ENCODE measurements at places on chromosomes 5 and 9.

DNA sequence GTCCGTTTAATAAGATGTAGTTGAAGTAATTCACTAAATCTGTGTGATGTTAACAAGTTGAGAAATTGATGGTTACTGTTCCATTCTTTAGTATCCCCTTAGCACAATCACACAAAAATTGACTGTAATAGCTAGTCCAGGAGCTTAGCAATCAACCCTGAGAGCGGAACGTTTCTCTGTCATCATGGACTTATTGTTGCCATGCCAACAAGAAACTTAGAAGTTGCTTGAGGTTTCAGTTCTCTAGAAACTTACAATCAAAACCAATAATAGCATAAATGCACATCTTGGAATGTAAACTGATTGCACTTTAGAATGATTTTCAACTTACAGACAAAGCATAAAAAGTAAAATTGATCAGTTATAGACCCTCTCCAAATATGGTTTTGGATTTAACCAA is 125.4 kb upstream of the ANKH start:
- DNase-seq = no peak

DNA sequence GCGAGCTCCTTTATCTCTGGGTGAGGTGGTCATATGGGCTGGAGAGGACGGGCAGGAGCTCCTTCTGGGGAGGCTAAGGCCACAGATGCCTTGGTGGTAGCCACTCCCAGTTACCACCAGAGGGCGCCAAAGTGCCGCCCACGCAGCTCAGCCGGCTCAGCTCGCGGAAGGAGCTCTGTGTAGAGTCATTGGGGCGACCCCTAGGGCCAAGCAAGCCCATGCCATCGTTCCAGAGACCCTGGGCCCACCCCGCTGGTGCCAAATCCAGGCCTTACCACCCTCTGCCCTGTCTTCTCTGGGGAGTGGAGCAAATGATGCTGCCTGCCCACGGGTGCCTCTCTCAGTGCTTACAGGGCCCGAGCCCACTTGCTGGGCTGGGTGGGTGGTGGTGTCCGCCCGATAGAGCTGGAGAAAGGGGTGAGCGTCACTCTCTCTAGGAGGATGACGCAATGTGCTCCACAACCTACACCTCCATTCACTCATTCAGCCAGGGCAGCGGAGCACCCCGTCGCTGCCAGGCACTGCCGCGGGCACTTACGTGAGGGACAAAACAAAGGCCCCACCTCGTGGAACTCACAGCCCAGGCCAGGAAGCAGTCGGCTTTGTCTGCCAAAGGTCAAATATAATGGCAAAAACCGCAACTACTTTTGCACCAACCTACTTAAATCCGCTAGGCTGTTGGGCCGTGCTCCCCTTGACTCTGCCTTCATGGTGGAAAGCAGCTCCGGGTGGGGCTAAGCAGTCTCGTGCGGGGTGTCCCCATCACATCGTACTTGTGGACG is 13.8 kb downstream of the TSPAN17 start:
- peak; percentile 81 for DNase-seq

DNA sequence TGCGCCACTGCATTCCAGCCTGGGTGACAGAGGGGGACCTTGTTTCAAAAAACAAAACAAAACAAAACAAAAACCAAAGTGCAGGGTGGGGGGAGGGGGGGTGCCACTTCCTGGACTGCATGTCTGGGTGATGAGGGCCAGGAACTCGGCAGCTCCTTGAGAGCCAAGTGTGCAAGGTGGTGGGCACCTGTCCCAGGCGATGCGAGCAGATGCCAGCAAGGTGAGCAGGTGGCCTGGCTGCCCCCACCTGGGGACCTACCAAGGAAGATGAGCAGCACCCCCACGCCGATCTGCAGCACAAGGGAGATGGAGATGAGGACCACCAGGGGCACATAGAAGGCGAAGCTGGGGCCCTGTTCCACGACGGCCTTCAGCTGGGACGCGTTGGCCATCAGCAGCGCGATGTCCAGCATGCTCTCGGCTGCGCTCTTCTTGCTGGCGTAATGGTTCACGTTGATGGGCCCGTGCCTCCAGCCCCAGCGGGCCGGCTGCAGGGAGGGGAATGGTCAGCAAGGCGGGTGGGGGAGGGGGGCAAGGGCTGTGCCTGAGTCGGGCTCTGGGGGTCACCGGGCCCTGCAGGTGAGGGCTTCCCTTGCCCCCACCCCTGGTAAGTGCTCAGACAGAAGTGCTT is 7.8 kb downstream of the NINJ1 start:
- DNase-seq = no peak

DNA sequence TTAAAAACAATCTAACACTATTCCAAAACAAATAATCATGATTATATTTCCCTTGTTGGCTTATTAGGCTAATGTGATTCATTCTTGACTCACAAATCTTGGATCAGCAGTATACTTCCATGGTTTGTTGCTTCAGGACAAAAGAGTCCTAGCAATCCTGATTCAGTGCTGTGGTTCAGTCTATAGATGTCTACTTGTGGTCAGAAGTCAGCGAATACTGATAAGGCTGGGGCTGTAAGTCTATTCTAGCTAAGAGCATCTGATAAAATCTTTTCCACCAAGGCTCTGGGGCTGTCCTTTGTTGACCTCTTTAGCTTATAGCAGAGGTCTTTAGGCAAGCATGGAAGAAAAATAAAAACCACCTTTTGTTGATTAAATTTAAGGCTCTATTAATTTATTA is 4.4 kb upstream of the SMIM3 start:
- peak; percentile 71 for DNase-seq

DNA sequence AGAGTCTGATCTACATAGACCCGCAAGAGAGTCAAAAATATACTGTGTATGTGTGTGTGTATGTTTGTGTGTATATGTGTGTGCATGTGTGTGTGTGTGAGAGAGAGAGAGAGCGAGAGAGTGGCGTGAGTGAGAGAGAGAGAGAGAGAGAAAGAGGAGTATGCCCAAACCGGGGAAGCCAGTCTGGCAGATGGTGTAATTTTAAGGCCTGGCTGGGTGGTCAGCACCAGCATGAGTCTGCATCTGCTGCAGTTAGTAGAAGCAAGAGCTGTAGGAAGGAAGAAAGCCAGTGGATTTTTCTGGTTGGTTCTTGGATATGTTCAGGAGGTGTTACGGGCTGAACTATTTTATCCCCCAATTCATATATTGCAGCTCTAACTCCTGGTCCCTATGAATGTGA is 75.2 kb downstream of the ACTBL2 start:
- no peak for DNase-seq

GRCh38 chr5:132417010-132417439 is 47.5 kb downstream of the SLC22A5 start:
- peak; percentile 22 for DNase-seq

GRCh38 chr5:1568201-1568979 is 44.6 kb upstream of the LPCAT1 start:
- peak; percentile 96 for DNase-seq

DNA sequence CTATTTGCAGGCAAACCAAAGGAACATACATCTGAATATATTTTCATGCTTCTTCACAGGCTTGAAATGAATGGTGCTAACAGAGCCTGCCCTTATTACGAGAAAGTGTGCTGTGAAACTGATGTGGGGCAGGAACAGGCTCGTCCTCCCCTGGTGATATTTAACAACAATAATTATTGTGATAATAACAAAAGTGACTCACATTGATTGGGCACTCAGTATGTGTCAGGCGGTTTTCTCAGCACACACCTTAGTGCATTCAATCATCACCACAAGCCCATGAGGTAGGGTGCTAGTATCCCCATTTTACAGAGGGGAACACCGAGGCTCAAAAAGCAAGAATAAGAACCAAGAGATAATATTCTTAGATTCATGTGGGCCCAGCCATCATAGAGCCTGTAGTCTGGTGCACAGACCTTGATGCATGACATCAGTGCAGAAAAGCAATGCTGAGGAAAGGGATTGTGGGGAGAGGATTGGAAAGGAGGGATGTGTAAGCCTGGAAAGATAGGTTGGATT is 18.1 kb upstream of the BOD1 start:
- no peak for DNase-seq

DNA sequence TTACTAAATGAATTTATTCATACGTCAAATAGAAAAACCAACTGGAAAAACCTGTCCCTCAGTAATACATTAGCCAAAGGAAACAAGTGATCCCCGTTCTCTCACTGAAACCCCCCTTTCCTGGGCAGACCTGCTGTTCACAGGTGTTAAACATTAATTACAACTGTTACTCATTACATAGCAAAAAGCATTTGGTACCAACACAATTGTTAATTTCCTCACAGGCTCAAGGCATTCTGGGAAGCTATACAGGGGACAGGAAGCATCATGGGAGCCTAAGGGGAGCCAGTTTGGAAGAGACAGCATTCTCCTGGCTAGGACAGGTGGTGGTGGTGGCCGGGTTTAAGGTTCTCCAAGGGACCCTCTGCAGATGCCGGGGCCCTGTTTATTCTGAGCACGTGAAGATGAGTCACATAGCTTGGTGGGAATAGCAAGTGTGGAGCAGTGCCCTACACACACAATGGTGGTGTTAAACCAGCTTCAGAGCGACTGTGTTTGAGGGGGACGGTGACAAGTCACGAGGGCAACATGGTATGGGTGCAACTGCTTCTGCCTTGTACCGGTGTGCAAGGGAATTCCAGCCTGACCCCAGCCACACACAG is 62.6 kb upstream of the SLC25A51 start:
- peak; percentile 44 for DNase-seq
